Endodermal cell (in vitro differentiated cells): ENCODE measurements at places on chromosomes 3 and 15. TPM values are rescaled to one million over a fixed set of nuclear protein-coding genes. Genes with fewer than 3 reads are reported as not detected.

DNA sequence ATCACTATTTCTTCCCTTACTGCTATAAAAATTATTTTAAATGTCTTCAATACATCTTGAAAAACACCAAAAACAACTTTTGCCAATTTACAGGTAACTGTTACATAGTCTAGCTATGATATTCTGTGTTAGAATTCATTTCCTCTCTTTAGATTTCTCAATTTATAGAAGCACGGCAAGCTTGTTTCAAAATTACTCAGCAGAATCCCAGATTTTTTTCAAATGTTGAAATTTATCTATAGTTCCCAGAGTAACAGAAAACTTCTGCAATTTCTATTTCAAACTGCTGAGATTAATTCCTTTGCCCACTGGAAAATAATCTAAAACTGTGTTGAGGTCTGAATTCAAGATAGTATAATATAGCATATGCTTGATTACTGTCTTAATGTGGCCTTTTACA, 41.2 kb downstream of the CCPG1 start:
- no peaks in the 10 kb centered on the region for H3K27me3 ChIP-seq
- no peaks in the 10 kb centered on the region for H3K4me1 ChIP-seq
- H3K4me3 ChIP-seq, result no peak overlapping the region
- H3K36me3 ChIP-seq, result no peaks in the 10 kb centered on the region
- no peak overlapping the region for H3K27ac ChIP-seq

The EPHA6 gene
- total RNA-seq, result 12.2 to 12.8 TPM (median 12.7 TPM) in 3 replicates

The LYZL4 gene
- total RNA-seq, result not detected in 3 replicates

DNA sequence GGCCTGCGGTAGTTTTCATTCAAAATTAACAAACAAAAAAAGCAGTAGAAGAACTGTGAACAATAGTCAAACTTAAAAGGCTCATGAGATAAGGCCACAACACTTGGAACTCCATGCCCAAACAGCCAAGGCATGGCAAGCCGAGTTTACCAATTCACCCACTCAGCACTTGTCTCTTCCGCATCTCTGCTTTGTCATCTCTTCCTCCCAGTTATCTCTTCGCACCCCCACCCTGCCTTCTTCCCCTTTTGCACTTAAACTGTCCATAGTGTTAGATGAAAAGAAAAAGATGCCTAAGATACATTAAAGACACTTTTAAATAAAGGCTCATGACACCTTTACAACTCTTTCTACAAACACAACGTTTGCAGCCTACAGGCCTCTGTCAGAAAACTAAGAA, 11.1 kb downstream of the TLE3 start:
- H3K36me3 ChIP-seq, result peaks cover 84% of the 10 kb centered on the region
- no peaks in the 10 kb centered on the region for H3K27me3 ChIP-seq
- no peak overlapping the region for H3K4me3 ChIP-seq
- H3K27ac ChIP-seq, result no peak overlapping the region

DNA sequence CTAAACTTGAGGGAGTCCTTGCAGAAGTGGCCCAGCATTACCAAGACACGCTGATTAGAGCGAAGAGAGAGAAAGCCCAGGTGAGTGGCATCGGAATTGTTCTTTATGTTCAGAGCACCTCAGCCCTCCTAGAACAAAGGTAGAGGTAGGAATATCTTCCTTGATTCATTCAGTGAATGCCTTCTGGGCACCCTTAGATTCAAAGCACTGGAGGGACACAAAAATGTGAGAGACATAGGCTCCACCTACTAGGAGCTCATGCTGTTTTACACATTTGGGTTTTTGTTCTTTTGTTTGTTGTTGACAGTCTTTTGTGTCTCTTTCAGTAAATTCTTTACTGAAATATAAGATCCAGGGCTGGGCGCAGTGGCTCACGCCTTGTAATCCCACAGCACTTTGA, 68.2 kb downstream of the IQGAP1 start:
- peaks cover 81% of the 10 kb centered on the region for H3K36me3 ChIP-seq
- no peak overlapping the region for H3K27ac ChIP-seq
- H3K4me3 ChIP-seq, result no peak overlapping the region
- DNase-seq, result peak; percentile 76
- H3K4me1 ChIP-seq, result no peaks in the 10 kb centered on the region

The SHF gene
- total RNA-seq, result 26.8 to 54.3 TPM (median 53.8 TPM) in 3 replicates

- peaks cover 16% of the 10 kb centered on the region for H3K4me1 ChIP-seq
- no peak overlapping the region for H3K27ac ChIP-seq
- DNase-seq, result no peak
- no peaks in the 10 kb centered on the region for H3K36me3 ChIP-seq
Measured at GRCh38 chr3:178967177-178967532, 104.5 kb downstream of the ZMAT3 start.

- H3K27me3 ChIP-seq, result no peaks in the 10 kb centered on the region
- H3K27ac ChIP-seq, result no peak overlapping the region
- H3K4me3 ChIP-seq, result no peak overlapping the region
- H3K4me1 ChIP-seq, result no peaks in the 10 kb centered on the region
- H3K36me3 ChIP-seq, result no peaks in the 10 kb centered on the region
- DNase-seq, result no peak
Measured at GRCh38 chr3:130433306-130433705, 83.7 kb upstream of the COL6A6 start.

The SERPINI2 gene
- 0.45 TPM in 1 of 2 replicates, not detected in the other for total RNA-seq

DNA sequence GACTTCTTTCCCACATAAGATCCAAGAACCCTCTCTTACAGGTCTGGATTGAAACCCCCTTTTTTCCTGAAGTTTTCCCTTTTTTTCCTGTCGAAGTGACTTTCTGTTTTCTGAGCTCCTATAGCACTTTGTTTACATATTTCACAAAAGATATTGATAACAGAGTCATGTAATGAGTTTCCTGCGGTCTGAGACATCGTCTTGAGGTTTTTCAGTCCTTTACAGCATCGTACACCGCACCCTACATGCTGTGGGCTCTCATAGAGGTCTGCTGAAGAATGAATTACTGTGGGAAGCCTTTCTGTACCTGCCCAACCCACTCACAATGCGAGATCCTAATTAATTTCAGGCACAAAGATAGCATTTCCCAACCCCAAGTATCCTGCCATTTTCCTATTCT, 53.1 kb downstream of the MCF2L2 start:
- peaks cover 4% of the 10 kb centered on the region for H3K4me1 ChIP-seq
- no peak overlapping the region for H3K27ac ChIP-seq
- no peak overlapping the region for H3K4me3 ChIP-seq
- peaks cover 98% of the 10 kb centered on the region for H3K36me3 ChIP-seq
